ENCODE measurements at places on chromosomes 3 and 15. TPM values are rescaled to one million over a fixed set of nuclear protein-coding genes. Genes with fewer than 3 reads are reported as not detected.

The SPRED1 gene
- 19.9 TPM for total RNA-seq

DNA sequence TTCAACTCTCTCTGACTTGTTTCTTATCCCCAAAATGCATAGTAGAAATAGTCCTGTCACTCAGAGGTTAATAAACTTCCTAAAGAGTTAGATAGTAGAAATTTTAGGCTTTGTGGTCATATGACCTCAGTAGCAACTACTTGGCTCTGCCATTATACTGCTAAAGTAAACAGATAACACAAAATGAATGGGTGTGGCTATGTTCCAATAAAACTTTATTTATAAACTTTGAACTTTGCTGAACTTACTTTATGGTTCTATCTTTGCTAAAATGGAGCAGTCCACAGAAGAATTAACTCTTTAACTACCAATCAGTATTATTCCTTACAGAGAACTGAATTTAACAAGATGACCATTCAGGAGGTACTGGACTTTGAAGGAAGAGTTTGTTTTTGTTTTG lies 393.6 kb upstream of the CDIN1 start:
- no peak for DNase-seq

DNA sequence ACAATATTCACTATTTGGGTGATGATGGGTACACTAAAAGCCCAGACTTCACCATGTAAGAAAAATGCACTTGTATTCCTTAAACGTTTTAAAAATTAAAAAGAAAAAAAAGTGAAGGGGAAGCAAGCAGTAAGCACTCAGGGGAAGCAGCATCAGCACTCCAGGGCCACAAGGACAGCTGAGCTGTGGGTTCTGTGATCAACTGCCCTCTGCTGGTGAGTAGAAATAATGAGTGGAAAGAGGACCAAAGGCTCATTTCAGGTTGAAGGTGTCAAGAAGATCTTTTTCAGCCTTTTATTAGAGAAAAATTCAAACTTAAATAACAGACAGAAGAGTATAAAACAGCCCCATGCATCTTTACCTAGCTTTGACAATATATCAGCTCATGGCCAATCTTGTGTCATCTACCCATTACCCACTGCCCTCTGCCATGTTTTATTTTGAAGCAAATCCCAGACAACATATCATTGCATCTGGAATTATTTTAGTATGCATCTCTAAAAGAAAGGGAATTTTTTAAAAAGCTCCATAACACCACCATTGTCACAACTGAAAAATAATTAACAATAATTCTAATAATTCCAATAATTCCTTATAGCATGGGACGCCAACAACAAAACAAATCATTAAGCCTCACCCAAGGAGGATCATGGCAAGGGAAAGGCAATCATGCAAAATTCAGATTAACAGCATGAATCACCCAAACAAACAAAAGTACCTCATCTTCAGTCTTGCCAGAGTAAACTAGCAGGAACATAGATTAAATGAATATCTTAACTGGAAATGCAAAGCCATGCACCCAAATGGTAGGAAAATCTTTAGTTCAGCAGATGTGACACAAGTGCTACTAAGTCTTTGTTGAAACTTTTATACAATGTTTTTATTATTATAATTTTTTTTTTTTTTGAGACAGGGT lies 42.5 kb downstream of the TAMM41 start:
- peak; percentile 34 for DNase-seq

- no peak for DNase-seq
Measured at GRCh38 chr15:80942266-80942665, 47.4 kb downstream of the MESD start.

DNA sequence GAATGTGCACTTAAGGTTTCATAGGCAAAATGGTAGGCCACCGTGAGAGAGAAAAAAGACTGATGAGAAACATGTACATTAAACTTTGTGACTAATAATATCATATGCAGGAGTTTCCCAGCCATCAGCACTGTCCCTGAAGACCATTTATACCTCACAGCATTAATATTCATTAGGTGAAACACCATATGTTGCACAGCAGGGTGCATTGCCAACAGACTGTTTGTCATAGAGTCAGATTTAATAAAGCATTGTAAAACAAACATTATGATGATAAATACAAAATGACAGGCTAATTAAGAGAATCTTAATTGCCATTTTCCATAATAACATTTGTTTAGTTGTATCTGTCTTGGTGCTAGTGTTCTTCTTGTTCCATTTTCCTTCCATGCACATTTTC lies 578.3 kb downstream of the EPHA3 start:
- DNase-seq = no peak
